Activated B cell treated with CpG ODN at 0.5 μM for 24 hours (primary cell): ENCODE measurements at places on chromosomes 2 and 18.

- no peak for DNase-seq
These were observed 244.9 kb upstream of the PXDN start for GRCh38 chr2:1989216-1989615.

DNA sequence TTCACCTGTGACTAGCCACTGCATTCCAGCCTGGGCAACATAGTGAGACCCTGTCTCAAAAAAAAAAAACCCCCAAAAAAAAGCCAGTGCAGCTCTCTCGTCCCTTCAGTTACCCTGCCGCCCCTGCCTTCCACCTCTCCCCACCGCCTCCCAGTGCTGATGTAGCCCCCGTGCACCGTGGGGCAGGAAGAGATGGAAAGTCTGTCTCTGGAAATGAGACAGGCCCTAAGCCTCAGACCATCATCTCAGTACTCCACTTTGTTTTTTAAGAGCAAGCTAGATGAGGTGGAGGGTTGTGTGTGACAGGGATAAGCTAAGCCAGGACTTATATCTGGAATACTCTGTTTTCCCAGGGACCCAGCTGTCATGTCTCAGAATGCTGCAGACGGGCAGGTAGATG lies 32.0 kb downstream of the MERTK start:
- no peak for DNase-seq

DNA sequence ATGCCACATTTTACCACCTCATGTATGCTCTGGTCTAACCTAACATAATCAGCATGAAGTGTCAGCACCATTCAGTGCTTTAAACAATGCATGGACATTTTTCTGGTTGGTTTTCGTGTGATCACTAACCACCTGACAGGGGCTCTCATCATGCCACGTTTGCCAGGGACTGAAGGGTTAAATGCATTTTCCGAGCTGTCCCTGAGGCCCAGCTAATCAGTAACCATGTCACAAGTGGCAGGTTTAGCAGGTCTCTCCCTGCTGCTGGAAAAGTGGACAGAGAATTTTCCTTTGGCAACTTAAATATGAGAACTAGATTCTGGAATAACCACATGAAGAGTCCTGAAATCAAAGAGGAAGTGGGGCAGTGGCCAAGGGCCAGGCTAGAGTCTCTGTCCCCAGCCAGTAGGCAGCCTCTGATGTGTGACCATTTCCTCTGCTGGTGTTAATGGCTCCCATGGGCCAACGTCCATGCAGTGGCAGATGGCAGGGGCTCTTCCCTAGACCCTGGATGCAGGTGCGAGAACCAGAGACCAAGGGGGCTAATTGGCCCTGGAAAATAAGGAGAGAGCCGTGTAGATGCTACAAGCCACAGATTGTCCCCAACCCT lies 69.5 kb downstream of the TPGS2 start:
- DNase-seq, result no peak

DNA sequence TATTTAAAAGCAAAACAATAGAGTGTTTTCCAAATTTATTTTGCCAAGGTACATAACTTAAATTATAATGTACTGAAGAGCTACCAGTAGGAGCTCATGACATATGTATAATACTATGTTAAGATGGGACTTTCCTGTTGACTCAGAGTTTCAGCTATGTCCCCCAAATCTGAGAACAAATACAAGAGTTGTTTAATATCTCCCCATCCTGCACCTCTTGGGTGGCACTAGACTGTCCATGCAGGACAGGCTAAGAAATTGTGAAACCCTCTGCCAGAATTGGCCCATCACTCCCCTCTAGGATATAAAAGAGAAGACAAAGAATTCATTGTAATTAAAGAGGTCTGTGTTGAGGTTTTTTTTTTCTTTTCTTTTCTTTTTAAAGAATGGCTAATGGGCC lies 21.7 kb upstream of the CTAGE1 start:
- no peak for DNase-seq

DNA sequence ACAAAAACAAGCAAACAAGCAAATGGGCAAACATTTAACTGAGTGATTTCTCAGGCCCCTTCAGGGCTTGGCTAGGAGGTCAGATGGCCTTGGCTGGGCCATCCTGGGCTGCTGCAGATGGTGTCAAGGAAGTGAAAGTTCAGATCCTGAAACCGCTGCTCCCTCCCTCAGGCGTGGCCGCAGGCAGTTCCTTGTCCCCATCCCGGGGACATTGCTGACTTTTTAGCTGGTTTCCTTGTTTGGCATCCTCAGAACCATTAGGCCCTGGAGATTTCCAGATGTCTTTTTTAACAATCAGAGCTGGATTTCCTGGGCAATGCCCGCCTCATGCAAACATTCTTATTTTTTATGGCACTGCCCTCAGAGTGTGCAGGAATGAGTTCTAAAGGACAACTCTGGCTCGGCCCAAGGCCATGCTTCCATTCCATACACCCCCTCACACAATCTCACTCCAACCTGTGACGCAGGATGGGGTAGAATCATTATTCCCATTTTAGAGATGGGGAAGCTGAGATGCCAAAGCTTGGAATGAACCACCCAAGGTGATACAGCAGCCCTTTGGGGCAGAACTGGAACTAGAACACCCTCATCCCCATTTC lies 86.1 kb upstream of the ZCCHC2 start:
- no peak for DNase-seq

GRCh38 chr2:40721595-40721994 lies 269.7 kb upstream of the SLC8A1 start:
- no peak for DNase-seq

- no peak for DNase-seq
These were observed 141.5 kb upstream of the HAAO start for GRCh38 chr2:42933824-42934254.

DNA sequence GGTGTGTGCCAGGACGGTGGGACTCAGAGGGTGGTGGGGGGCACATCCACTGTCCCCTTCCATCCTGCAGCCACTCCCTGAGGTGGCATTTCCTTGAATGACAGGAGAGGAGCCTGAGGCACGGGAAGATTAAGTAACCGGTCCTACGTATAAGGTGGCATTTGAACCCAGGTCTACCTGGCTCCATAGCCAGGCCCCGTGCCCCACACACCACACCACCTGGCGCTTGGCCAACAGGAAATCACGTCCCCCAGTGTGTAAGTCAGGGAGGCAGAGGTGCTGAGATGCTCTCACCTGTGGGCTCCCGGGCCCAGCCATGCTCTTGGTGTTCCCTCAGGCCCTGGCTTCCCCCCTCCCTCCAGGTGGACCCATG lies 53.7 kb downstream of the HPCAL1 start:
- DNase-seq, result no peak

GRCh38 chr18:8450013-8450412 lies 159.2 kb upstream of the RAB12 start:
- no peak for DNase-seq

GRCh38 chr2:192307530-192307929 lies 112.8 kb upstream of the TMEFF2 start:
- DNase-seq, result no peak

GRCh38 chr18:1014509-1014908 lies 109.8 kb downstream of the ADCYAP1 start:
- DNase-seq, result no peak

- DNase-seq, result no peak
These were observed 51.5 kb downstream of the EIPR1 start for GRCh38 chr2:3326182-3326537.

DNA sequence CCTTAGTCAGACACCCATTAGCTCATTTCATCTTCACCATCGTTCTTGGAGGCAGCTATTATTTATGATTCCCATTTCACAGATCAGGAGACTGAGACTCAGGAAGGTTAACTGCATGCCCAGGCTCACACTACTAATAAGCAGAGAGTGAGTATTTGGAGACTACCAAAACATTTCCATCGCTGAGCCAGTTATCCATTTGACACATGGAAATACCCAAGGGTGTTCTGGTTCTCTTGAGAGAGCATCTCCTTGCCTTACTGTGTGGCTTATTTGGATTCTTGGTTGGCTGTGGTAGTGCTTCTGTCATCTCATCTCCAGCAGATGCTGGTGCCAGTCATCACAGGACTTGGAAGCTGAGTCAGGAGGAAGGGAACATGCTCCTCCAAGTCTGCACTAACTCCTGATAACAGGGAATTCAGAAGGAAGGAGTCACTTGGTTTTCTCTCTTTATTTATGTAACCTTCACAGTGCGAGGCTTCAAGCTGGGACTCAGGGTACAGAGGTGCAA lies 55.2 kb downstream of the RASGRP3 start:
- DNase-seq, result no peak

GRCh38 chr2:126620302-126620701 lies 35.7 kb upstream of the GYPC start:
- DNase-seq, result no peak

DNA sequence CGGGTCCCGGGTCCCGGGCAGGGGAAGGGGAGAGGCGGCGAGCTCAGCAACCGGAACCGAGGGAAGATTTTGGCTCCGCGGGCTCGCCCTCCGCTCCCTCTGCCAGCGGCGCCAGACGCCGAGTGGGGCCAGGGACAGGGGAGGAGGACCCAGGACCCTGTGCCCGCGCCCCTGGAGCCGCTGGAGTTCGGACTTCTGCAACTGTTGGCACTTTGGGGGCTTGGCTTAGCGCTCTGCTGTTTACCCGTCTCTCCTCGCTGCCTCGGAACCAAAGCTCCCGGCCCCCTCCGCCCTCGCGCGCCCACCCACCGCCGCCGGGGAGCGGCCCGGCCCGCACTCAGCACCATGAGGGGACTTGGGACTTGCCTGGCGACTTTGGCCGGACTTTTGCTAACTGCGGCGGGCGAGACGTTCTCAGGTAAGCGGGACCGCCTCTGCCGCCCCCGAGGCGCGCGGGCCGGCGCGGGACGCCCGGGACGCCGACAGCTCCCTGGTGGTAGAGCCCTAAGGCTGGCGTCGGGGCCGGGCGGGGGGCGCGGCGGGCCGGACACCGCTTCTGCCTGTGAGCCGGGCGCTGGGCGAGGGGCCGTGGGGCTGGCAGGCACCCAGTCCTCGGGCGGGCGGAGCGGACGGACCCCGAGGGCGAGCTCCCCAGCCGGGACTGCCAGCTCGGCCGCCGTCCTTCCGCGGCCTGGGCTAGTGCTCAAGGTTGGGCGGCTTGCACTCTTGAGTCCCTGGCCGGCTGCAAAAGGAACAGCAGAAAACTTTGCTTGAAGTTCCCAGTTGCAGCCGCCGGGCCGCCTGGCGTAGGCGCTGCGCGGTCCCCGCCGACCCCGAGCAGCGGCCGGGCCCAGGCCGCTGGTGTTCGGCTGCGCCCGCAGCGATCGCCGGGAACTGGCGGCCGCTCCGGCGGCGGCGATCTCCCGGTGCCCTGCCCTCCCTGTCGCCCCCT lies 634 bp downstream of the PTPRM start:
- DNase-seq, result no peak

- DNase-seq, result no peak
These were observed 24.4 kb upstream of the CHMP1B start for GRCh38 chr18:11826836-11827235.

GRCh38 chr2:201821080-201821479 lies 14.7 kb downstream of the CDK15 start:
- no peak for DNase-seq

GRCh38 chr18:40109252-40110049 lies 1845.6 kb upstream of the PIK3C3 start:
- DNase-seq, result no peak

- no peak for DNase-seq
These were observed 195.8 kb upstream of the SMAD2 start for GRCh38 chr18:48126240-48126639.

DNA sequence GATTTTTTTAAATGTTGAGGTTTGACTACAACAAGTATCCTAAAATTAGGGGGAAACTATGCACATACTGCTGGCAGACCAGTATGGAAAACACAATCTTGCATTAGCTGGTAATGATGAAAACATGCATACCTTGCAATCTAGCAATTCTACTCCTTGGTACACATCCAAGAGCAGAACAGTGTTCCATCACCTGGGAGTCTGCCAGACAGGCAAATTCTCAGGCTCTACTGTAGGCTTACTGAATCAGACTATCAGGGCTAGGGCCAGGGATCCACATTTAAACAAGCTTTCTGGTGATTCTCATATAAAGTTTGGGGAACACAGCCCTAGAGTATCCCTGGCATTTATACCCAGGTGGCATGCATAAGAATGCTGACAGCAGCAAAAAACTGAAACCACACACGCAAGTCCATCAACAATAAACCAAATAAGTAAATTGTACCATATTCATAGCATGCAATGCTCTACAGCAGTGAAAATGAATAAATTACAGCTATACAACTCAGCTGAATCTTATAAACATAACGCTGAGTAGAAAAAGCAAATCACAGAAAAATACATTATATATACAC lies 13.6 kb downstream of the CDH2 start:
- DNase-seq, result no peak

- no peak for DNase-seq
These were observed 45.6 kb downstream of the C1QL2 start for GRCh38 chr2:119112770-119113488.

- DNase-seq, result no peak
These were observed 110.5 kb downstream of the ACKR3 start for GRCh38 chr2:236679884-236680860.

- DNase-seq, result no peak
These were observed 20.7 kb downstream of the B3GNT2 start for GRCh38 chr2:62216616-62217015.

GRCh38 chr2:133667085-133667484 lies 98.8 kb upstream of the NCKAP5 start:
- DNase-seq, result no peak

GRCh38 chr2:179954026-179954425 lies 53.1 kb downstream of the CWC22 start:
- no peak for DNase-seq

DNA sequence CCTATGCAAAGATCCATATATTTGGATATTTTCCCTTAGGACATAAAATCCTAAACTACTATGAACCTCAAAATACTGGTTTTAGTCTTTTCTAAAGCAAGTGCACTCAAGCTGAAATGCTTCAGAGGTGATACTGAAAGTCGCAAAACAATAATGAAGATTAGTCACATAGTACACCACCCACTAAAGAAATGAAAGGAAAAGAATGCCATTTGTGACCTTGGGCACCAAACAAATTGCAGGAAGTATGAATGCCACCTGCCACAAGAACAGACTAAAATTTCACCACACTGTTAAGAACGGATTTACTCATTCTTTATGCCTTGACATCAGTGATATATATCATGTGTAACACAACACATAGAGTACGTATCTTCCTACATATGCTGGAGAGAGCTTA lies 161.5 kb downstream of the ZNF521 start:
- no peak for DNase-seq

DNA sequence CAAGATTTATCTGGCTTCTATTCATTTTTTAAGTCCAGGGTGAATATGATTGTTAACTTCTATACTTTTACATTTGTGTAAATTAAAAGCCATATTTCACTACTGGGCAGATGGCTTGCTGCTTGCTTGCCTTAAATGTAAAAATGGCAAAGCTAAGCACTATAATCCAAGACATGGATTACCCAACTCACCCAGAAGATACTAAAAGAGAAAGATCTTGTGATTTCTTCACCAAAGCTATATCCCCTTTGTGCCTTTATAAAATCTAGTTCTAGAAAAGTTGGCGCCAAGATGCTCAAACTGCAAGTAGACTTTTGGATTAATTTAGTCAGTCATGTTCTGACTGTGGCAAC lies 48.7 kb upstream of the PKDCC start:
- DNase-seq, result no peak

GRCh38 chr18:48800466-48800865 lies 150.3 kb downstream of the SMAD7 start:
- DNase-seq, result peak; percentile 12
